ENCODE measurements at places on chromosomes 12 and 14. TPM values are rescaled to one million over a fixed set of nuclear protein-coding genes. Genes with fewer than 3 reads are reported as not detected.

Gene KRT77
- total RNA-seq: not detected

Gene DCN
- total RNA-seq: 125 TPM

Gene SERPINA6
- total RNA-seq: not detected

Gene FAM90A1
- not detected for total RNA-seq

Gene IL31
- not detected for total RNA-seq

Gene ERP27
- not detected for total RNA-seq

- DNase-seq: peak; percentile 57
Measured at GRCh38 chr12:48925304-48926011, at the start of gene FKBP11. FKBP11 (minus strand) TSS chr12:48925492; CDS start chr12:48925428, 64 bp downstream.

GRCh38 chr12:108442067-108442466, 73.0 kb upstream of the FICD start:
- DNase-seq: no peak

- peak; percentile 10 for DNase-seq
Measured at GRCh38 chr12:77377116-77377515, 311.7 kb upstream of the E2F7 start.

- DNase-seq: peak; percentile 70
Measured at GRCh38 chr12:120529641-120530417, 871 bp upstream of the COQ5 start.

DNA sequence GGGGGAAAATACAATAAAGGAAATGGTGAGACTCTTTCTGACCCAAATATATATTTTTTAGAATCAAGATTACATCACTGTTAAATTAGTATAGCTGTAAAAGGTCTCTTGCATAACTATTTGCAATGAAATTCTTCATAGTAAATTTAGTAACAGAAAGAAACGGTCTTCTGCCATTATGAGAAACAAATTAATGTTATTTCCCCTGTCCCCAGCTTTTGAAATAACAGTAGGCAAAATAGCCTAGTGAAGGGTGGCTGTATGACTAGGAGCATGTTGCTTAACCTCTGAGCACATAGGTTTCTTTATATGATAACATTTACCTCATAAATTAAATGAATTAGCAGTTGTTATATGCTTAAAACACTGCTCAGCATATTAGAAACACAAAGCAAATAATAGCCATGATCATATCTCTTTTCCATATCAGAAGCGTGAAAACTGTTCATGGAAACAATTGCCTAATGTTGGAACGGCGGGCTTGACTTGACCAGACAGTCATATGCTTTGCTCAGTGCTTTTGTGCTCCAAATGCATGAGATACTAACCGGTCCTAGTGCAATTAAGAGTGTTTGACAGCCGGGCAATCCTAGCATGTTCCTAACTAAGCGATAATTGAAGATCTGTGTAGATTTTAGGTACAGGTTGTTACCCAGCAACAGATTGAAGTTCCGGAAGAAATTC, 24.0 kb downstream of the BHLHE41 start:
- no peak for DNase-seq

DNA sequence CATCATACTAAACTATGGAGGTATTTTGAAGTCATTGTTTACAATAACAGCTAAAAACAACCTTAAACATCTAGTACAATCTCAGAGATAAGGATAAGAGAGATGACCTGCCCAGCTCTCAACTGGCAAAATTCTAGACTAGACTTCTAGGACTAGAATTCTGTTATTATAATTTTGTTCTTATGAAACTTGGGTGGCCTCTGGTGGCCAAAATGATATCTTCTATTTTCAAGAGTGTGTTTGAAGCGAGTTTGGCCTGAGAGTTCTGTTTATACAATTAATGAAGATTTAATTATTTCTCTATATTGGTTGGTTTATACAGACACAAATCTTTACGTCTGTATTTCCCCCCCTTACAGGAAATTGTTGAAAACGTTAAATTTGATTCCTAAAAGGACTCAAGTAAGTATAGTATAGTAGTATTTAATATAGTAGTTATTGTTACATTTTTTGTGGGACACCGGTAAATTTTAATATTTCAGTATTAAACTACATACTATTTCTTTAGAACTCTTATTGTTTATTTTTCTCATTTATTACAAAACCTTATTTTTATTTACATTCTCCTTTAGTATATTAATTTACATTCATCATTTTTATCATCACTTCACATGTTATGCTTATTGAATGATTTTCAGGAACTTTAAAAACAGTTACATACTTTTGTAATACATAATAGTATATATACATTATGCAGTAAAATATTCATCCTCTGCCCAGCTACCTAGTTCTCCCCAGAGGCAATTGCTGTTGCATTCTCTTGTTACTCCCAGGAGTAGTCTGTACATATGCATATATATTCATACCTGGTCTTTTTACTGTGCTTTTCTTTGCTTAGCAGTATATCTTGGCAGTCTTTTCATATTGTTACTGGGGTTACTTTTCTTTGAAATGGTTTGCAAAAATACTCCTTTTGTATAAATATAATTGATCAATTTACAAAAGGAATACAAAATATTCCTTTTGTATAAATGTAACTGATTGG, 6.6 kb downstream of the PPHLN1 start:
- DNase-seq: peak; percentile 63
